ENCODE measurements at places on chromosomes 6 and 20.

DNA sequence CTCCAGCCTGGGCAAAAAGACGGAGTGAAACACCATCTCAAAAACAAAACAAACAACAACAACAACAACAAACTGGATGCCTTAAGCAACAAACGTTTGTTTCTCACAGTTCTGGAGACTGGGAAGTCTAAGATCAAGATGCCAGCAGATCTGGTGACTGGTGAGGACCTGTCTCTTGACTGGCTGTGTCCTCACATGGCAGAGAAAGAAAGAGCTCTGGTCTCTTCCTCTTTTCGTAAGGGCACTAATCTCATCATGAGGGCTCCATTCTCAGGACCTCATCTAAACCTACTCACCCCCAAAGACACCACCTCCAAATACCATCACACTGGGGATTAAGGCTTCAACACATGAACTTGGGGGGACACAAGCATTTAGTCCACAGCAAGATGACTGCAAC, 13.5 kb upstream of the GFOD1 start:
- DNase-seq: no peak

DNA sequence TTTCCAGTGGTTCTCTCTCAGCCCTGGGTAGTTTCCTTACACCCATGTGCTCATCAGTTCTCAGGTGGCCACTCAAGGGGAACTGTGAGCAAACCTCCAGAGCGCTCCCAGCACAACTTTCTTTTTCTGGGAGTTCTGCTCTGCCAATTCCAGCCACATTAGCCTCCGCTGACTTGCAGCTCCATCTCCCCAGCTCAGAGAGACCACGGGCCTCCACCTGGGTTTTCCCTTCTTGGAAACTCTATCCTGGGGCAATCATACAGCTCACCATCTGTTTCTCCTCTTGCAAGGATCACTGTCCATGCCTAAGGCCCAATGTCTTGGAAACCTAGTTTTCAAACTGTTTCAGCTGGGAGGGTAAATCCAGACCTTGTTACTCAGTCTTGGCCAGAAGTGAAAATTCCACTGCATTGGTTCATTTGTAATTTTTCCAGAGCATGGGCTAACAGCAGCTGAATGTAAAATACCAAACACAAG, 129.9 kb downstream of the EYA2 start:
- DNase-seq: no peak

- no peak for DNase-seq
Observed at GRCh38 chr20:49694450-49695071, 19.1 kb downstream of the B4GALT5 start.

DNA sequence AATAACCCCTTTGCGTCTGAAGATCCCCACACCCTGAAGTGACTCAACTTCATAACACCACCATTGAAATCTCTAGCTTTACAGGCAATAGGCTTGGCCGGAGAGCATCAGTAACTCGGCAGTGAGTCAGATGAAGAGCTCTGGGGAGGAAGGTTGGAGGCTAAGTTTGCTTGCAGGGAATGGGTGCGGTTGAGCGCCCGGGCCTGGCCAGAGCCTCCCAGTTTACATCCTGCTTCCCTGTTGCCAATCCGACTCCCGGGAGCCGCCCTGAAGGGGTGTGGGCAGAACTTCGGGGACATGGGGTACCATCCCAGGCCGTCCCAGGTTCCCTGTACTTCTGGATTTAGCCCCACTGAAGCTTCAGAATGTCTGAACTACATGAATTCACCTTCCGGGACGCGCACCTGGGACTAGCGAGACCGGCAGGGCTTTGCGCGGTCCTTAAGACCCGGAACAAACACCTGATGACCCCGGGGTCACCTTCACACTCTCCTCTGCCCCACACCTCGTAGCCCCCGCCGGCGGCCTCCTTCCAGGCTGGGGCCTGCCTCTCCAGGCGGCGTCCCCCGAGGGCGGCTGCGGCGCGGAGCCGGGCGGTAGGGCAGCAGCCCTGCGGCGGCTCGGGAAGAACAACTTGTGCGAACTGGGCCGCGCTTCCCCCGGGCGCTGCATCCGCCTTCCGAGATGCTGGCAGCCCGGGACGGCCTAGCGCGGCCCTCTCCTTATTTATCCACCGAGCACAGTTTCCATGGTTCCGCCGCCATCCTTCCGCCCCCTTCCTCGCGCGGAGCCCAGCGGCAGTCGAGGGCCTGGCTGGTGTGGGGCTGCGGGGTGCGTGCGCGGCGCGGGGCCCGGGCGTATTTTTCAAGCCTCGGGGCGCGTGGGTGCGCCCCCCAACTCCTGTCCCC, 56.6 kb upstream of the RREB1 start:
- DNase-seq: no peak

DNA sequence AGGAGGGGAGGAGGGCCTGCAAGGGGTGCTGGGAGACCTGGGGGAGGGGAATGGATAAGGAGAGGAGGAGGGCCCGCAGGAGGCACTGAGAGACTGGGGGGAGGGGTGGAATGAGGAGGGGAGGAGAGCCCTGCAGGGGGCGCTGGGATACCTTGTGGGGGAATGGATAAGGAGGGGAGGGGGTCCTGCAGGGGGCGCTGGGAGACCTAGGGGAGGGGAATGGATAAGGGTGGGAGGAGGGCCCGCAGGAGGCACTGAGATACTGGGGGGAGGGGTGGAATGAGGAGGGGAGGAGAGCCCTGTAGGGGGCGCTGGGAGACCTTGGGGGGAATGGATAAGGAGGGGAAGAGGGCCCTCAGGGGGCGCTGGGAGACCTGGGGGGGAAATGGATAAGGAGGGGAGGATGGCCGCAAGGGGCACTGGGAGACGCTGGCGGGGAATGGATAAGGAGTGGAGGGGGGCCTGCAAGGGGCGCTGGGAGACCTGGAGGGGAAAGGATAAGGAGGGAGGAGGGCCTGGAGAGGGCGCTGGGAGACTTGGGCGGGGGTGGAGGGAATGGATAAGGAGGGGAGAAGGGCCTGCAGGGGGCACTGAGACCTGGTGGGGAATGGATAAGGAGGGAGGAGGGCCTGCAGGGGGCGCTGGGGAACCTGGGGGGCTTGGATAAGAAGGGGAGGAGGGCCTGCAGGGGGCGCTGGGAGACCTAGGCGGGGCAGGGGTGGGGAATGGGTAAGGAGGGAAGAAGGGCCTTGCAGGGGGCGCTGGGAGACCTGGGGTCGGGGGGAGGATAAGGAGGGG, 1.3 kb upstream of the CTCFL start:
- no peak for DNase-seq

DNA sequence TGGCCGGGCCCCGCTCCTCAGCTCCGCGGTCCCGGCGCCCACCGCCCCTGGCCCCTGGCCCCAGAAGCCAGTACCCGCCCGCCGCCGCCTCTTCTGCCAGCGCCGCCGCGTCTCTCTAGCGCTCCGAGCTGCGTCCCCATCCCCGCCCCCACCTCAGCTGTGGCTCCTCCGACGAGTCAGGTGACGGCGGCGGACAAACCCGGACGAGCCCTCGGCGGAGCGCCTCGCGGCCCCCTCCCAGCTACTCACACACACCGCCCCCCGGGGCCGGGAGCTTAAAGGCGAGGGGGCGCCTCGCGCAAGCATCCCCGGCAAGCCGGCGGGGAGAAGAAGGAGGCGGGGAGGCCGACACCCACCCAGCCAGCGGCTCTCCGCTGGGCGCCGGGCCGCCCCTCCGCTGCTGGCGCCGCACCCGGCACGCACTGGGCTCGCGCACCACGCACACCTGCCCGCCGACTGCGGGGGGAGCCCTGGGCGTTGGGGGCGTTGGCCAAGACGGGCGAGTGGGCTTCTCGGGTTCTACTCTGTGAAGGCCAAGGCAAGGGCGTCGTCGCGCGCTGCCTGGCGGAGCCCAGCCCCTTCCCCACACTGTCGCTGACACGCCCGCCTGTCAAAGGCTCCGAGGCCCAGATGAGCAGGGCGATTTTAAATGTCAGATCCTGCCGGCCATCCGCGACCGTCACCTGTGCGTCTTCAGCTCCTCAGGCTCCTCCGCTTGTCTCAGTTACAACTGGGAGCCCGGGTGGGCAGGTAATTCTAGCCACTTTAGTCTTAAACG, at the start of gene SNAP91:
Gene SNAP91, minus strand, starts transcription at position 132 of the 778 bp plus-strand sequence. CDS start 1,174 bp downstream, outside the sequence.
- no peak for DNase-seq

DNA sequence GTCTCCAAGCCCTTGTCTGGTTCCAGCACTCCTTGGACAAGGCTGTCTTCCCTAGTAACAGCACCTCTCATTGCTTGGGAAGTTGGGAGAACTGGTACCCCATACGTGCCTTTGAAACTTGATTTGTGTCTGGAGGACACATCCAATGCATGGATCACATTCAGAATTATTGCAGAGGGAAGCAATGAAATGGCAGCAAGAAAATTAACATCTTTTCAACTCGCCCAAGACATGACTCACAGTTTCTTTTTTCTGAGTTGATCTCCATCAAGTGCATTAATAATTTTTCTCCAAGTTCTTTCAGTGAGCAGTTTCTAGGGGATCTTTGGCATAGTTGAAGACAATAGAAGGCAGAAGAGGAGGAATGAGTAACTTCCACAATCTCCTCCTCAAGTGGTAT, 22.3 kb upstream of the PI3 start:
- no peak for DNase-seq

DNA sequence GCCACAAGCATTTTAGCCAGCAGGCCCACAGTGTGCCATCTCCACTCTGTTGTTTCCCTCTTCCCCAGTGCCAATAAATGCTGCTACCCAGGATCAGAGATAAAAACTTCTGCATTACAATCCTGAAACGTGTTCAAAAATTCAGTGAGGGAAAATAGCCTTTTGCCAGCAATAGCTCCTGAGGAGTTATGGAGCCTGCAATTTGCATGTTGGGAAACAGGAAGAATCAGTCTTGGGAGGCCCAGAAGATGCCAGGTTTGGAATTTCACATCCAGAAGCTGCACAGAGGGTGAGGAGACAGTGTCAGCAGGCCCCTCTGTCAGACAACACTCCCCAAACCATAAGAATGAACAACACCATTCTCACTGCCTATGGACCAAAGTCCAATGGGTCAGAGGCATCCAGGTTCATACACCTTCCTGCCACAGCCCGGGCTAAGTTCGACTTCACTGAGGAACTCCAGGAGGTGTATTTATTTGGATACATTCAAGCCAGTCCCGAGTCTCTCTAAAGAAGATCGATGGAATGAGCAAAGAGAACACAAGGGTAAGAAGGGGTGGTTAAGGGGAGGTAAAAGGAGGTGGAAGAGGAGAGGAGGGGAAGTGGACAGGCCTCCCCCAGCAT, 20.8 kb downstream of the RRBP1 start:
- no peak for DNase-seq

GRCh38 chr6:156710479-156710878, 66.7 kb upstream of the ARID1B start:
- no peak for DNase-seq

DNA sequence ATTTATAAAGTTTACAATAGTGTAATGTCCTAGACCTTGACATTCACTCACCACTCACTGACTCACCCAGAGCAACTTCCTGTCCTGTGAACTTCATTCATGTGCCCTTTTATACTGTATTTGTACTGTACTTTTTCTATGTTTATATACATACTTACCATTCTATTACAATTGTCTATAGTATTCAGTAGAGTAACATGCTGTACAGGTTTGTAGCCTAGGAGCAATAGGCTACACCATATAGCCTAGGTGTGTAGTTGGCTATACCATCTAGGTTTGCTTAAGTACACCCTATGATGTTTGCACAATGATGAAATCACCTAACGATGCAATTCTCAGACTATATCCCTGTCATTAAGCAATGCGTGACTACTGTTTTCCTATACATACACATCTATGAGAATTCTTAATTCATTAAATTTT, 17.5 kb downstream of the EDEM2 start:
- DNase-seq: no peak

Measured in GM19239 (cell line).